ENCODE measurements at places on chromosomes 5 and 9.

- DNase-seq: no peak
Observed at GRCh38 chr9:101582553-101582952, 12.2 kb downstream of the PPP3R2 start.

DNA sequence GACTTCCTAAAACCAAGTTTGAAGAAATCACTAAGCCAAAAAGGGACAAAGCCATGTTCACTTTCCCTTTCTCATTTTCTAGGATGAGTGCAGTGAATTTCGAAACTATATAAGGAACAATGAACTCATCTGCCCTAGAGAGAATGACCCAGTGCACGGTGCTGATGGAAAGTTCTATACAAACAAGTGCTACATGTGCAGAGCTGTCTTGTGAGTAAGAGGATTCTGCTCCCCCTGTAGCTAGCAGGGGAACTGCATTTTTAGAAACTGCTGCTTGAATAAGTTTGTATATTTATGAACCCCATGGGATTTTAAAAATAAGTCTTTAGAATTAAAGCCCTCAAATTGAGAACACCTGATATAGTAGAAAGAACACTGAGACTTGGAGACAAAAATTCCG is 42.7 kb upstream of the SPINK14 start:
- peak; percentile 2 for DNase-seq

DNA sequence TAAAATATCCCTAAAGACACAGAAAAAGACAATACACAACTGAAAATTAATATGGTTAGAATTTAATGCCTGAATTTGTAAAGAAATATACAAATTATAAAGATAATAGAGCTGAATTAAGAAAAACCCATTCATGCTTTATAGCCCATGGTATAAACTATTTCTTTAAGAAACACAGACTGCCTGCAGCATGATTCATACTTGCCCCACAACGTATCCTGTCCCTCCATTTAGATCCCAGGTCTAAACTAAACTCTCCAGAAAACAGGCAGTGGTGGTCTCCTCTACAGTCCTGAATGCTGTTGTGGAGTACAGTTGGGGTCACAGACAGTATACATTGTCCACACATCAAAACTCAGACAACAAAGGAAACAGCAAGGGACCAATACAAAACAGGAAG is 24.8 kb downstream of the IL6ST start:
- no peak for DNase-seq

- no peak for DNase-seq
Observed at GRCh38 chr5:140249536-140249935, 53.4 kb downstream of the PFDN1 start.

- DNase-seq: no peak
Observed at GRCh38 chr5:87266914-87267573, 639 bp upstream of the RASA1 start.

DNA sequence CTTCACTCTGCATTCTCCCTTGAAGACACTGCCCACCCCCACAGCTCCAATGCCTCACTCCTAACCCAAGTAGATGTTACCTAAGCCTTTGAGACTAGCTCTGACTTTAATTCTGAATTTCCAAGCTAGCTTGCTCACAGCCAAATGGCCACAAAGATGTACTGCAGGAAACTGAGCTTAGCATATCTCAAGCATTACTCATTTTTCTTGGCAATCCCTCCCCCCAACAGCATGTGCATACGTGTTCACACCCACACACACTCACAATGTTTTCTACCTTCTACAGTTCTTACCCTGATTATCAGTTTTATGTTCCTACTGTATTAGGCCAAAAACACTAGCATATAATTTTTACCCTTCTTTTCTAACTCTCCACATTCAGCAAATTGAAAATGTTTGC is 13.7 kb upstream of the GRIA1 start:
- DNase-seq: no peak

DNA sequence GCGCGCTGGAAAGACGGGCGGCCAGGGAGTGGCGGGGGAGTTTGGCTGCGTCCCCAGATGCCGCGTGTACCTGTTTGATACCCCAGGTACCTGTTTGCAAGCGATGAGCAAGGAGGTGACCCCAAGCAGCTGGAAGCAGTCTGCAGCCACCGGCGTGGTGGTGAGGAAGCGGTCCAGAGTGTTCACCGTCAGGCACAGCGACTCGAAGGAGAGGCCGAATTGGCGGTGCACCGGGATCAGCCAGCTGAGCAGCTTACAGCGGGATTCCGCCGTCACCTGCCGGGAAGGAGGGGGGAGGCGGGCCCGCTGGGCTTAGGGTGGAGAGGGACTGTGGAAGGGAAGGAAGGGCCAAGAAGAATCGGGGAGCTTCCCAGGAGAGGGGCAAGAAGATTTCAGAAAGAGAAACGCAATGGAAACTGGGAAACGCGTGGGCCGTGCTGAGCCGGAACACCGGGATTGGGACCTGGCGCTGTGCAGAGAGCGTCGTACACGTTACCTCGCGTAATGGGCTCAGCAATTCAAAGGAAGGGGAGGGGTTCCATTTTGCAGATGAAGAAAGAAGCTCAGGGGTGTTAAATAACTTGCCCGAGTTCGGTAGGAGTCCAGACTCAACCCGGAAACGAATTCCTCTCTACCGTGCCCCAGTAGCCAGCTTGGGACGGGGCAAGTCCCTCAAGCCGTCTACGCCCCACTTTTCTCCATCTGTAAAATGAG is 980 bp downstream of the CCNO start:
- DNase-seq: peak; percentile 27

- DNase-seq: no peak
Observed at GRCh38 chr9:82518868-82519267, 530.3 kb downstream of the SPATA31D1 start.

DNA sequence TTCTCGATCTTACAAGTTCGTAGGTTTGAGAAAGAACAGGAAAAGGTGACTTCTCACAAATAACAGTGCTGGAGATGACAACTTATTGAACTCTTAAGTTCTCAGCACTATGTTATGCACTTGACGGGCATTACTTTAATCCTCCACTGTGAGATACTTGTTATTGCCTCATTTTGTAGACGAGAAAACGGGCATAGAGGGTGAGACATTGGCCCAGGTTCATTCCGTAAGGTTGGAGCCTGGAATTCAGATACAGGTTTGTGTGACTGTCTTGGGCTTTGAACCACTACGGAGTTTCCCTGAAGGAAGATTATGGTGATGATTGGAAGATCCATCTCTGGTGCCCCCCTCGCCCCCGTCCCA is 657 bp downstream of the MAT2B start:
- no peak for DNase-seq

DNA sequence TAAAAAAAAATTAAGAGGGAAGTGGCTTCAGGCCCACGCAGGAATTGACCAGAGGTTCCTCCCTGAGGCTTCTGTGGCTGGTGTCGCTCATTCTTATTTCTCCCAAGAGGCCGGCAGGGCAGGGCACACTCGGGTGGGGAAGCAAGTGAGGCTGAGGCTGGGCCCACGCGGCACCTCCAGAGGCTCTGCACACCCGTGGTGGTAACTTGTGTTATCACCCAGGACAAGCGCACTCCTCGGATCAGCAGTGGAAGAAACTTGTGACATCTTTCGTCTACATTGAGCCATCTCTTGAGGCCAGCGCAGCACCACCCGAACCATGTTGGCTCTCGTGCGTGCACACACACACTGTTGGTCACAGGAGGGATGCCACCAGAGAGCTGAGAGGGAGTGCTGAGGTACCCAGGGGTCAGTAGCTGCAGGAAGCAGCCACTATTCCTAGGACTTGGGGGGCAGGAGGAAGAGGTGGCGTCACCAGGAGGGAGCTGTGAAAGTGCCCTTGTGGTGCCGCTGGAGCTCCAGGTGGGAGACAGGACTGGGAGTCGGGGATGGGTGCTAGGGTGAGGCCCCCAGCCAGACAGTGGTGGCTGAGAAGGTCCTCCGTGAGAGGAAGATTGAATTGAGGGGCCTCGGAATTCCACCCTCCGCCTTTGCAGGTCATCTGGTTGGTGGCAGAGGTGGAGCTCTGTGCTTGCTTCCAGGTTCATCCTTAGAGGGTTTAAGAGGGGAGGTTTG is 6.4 kb downstream of the NDUFS6 start:
- DNase-seq: no peak

- DNase-seq: no peak
Observed at GRCh38 chr5:75711151-75711550, 6.1 kb downstream of the POC5 start.

GRCh38 chr9:83960991-83961390 is 19.0 kb downstream of the HNRNPK start:
- DNase-seq: no peak

- DNase-seq: no peak
Observed at GRCh38 chr5:42020788-42021530, 95.9 kb downstream of the FBXO4 start.

- DNase-seq: no peak
Observed at GRCh38 chr9:93138171-93138764, 4.2 kb upstream of the NINJ1 start.

DNA sequence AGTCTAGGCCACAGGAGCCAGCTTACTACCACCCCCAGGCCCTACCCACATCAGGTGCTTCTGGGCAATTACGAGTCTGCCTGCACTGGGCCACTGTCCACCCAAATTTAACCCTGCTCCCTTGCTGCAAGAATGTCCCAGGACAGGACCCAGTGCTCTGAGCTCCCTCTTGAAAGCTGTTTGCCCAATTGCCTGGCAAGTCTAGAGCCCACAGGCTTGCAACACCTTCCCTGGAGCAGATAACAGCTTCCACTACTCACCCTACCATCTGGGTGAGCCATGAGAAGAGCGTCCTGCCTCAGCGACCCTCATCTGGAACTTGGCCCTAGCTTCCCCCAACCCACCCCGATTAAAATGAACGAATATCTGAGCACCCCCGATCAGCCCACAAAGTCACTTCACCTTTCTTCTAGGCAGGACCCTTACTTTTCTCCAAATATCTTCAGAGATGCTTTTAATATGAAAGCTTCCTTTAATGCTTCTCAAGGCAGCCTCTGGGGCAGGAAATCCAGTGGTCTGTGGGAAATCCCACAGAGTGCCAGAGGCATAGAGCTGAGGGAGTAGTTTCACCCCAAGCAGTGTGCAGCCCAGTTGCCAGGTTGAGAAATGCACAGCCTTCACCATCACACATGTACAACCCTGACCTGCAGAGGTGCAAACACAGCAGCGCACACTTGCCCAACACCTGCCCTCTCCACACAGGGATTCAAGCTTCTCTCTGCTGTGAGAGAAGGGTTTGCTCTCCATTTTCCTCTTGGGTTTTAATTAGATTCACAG is 10.6 kb downstream of the ACSL6 start:
- DNase-seq: no peak

DNA sequence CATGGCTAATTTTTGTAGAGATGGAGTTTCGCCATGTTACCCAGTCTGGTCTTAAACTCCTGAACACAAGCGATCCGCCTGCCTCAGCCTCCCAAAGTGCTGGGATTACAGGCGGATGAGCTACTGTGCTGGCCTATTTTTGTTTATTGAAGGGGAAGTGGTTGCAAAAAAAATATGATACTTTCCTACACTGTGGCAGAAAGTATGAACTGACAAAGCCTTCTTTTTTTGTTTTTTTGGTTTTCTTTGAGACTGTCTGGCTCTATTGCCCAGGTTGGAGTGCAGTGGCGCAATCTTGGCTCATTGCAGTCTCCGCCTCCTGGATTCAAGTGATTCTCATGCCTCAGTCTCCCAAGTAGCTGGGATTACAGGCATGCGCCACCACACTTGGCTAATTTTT is 50.9 kb downstream of the OSTF1 start:
- no peak for DNase-seq

DNA sequence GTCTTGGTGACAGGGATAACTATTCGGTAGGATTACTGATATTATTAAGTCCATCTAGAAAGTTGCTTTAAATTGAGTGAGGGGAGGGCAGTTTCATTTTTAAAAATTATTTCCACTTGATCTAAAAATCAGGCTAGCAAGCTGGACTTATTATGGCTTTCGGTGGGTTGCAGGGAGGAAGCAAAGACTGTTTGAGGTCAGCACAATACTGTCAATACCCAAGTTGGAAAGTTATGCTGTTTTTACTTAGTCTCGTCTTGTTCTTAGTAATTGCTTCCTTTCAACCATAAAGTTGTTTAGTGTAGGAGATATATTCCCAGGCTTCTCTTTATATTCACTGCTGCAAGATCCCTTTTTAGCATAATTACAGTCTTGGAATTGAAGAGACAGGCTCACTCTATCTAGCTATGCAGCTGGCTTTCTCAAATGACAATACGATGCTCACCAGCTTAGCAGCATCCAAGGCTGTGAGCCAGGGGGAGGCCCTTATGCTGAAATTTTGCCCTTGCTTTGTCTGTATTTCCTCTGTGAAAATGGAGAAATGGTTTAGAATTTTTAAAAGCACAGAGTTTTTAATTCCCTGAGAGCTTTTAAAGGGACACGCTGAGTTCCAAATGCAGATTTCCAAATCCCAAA is 68.2 kb upstream of the APC start:
- no peak for DNase-seq

GRCh38 chr9:18834740-18835361 is 198.2 kb downstream of the SAXO1 start:
- no peak for DNase-seq

DNA sequence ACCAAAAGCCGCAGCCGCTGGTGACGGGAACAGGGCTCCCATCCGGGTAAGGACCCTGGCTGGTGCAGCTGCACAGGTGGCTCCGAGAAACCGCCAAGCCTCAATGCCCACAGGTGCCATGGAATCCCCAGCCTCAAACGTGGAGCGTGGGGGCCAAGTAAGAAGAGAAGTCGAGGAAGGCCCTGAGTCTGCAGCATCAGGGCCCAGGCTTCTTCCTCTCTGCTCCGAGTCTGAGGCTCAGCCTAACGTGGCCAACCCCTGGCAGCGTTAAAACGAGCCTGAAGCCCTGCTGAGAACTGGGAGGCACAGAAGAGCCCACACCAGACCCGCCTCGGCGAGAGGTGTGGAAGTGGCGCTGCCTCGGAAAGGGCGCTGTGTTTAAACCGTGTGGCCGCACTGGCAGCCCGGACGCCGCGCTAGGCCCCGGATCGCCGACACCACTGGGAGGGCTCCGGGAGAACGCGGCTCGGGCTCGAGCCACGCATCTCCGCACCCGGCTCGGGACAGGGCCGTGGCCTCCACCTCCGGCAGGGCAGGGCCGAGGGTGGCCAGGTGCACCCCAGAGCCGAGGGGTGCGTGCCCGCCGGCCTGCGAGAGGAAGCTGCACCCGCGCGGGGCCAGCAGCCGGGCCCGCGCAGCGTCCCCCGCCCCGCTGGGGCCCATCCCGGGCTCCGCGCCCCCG is 730 bp downstream of the ZMYND19 start:
- peak; percentile 54 for DNase-seq

DNA sequence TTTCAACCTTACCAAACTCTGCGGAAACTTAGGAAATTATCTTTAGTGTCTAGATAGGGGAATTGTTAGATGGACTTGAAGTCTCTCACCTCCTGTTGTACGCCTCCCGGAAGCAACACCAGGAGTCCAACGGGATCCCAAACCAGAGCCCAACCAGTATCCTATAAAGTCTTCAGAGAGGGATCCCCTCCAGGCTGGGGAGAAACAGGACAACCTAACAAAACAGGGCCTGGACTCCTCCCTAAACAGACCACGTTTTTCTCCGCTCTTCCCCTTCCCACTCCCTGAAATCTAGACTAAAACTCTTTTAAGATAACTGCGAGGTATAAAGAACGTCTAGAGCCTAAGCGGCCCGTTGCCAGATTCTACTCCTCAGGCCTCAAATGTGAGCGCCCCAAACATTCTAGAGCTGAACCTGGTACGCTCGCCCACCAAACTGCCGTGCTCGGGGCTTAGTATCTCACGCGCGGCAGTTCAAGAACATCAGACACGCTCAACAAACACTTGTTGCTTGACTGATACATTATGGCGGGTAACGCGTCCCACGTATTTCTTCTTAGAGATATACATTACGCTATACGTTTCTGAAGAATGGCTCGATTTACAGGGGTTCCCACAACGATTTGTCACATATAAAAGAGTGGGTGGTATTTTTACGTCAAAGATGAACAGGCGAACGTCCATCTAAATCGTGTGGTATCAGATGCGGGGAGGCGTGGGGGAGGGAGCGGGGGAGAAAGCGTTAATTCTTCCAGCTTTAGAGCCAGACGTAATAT is 663 bp upstream of the SMIM27 start:
- DNase-seq: peak; percentile 53
